ENCODE measurements at places on chromosomes 16 and 17.

DNA sequence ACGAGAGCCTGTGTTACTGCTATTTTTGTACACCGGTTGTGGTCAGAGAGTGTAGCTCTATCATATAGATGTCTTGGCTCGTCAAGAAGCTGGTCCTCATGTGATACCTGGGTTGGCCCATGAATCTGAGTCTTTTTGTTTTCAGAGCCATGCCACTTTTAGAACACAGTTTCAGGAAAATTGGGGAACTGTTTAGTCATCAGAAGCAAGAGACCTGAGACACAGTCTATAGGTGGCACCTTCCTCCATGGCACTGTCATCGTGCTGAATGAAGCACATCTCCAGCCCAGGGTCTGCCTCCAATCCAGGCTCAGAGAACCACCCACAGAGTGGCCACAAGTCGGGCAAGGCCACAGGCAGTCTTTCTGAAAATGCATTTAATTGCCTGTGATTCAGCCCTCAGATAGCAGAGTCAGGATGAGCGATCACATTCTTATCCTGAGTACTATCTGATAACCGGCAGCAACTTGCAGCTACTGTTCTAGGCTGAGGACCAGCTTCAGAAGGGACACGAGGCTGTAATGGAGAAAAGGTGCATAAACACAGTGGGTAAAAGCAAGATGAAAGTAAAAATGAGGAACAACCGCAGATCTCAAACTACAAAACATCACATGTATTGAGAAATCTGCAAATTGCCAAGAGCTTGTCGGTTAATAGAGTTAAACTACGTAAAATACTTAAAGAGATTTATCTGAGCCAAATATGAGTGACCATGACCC is 14.2 kb upstream of the HAPSTR1 start:
- no peak for DNase-seq

GRCh38 chr16:2056077-2056476 is 8.3 kb downstream of the TSC2 start:
- DNase-seq: no peak

GRCh38 chr17:56475116-56475515 is 118.4 kb upstream of the NOG start:
- no peak for DNase-seq

DNA sequence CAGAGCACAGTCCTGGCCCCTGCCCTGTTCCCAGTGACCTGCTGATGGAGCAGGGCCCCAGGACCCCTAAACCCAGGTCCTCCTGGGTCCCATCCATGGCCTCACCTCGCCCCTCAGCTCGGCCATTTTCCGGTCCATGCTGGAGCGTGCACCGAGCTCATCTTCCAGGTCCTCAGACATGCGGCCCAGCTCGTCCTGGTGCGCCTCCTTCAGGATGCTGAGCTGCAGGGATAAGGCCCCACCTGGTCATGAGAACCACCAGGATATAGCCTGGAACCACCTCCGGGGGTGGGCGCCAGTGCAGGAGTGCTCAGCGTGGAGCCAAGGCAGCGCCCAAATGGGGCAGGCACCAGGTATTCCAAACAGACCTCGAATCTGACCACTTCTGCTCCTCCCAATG is 17.9 kb downstream of the CCDC102A start:
- DNase-seq: no peak

DNA sequence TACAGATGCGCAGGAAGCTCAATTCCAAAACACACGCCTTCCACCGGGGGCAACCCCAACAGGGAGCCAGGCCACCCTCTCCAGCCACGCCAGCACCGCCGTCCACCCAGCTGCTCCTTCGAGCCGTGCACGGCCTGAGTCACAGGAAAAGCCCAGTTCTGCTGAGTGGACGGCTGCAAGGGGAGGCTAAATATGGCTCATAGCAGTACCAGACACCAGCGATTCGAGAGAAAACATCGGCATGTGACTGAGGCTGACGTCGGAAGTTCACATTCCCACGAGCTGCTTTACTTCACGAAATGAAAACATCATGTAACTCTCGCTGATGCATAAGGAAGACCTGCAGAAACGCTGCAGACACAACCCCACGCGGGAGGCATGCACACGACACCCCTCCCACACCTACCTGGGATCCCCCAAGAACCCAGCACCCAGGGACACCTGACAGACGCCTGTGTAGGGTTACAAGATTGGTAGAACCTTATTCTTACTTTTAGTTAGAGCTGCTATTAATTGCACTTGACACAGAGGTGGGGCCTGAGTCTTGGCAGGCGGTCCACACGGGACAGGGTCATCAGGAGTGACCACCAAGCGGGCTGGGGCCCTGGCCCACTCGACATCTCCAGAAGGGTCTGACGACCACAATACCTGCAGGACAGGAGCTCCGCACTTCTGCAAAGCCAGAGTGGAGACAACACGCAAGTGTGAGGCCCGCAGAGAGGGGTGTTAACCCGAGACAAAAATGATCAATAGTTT is 116.8 kb downstream of the ANKRD11 start:
- DNase-seq: no peak

GRCh38 chr17:33511670-33512069 is 218.6 kb upstream of the ASIC2 start:
- DNase-seq: no peak

DNA sequence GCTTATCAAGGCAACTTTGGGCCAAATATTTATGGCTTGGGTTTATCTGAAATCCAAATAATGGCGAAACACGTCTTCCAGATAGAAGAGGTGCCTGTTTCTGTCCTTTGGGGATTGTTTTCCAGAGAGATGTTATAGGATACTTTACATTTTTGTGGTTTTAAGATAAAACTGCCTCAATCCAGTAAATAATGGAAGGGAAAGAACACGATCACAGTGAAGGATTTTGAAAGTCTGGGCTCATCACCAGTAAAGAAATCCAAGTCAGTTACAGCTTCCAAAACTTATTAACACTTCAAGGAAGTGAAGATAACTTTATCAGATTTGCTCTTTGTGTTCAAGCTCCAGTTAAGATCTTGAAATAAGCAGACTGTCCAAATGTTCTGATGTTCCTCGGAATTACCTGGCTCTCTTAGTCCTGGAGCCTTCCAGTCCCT is 30.1 kb downstream of the DNAH2 start:
- DNase-seq: no peak

DNA sequence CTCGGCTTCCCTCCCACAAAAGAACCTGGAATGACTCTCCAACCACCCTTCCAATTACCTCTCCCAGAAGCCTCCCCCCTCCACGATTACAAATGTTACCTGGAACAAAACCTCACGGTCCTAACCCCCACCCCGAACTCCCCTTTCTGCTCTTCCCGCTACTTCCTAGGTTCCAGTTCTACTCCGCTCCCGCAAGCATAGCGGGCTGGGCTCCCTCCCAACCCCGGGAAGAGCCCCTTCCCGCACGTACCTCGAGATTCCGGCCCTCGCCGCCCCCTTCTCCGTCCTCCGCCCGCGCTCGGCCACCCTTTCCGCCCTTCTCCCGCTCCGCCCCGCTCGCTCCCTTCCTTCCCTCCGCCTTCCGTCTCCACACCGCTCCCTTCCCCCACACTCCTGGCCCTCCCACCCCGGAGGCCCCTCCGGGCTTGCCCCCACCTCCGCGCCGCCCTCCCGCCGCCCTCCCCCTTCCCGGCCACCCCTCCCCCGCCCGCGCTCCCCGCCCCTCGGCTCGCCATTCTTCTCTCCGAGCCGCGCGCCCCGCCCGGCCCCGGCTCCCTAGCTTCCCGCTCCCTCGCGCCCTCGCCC is 457 bp downstream of the CHTF8 start:
- peak; percentile 93 for DNase-seq

DNA sequence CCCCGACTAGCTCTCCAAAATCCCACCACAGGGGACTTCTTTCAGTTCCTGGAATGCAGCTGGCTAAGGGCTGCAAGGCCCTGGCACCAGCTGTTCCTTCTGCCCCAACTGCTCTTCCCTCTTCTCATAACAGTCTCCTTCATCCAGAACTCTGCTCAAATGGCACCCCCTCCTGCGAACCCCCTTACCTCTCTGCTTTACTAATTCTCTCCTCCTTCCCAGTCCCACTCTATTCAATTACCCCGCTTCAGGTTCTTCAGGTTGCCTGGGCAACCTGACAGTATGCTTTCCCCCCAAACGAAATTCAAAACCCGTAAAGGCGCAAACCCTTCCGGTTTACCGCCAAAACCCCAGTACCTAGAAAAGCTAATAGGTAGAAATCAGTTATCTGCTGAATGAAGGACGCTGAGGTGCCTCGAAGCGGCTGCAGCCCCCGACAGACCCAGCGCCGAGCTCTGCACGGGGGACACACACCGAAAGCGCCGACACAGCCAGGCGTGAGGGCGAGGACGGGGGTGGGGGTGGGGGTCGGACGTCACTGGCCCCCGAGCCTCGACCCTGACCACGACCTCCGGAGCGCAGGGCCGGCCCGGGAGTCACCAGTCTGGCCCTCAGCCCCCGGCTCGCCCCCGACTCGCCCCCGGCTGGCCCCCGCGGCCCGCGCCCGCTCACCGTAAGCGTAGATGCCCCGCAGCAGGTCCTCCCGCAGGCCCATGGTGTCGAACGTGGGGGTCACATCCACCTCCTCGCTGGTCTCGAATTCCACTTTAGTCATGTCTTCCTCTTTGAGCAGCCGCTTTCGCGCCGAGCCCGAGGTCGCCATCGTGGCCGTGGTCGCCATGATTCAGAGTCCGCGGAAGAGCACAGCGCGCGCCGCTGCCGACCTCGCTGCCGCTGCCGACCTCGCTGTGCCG is 550 bp downstream of the EIF4A3 start:
- peak; percentile 71 for DNase-seq

- DNase-seq: no peak
These were observed 204.8 kb downstream of the CDH8 start for GRCh38 chr16:61831351-61831917.

GRCh38 chr17:14197057-14197456 is 39.6 kb downstream of the CDRT15 start:
- no peak for DNase-seq

GRCh38 chr17:61457226-61457983 is 5.2 kb downstream of the TBX4 start:
- peak; percentile 50 for DNase-seq

DNA sequence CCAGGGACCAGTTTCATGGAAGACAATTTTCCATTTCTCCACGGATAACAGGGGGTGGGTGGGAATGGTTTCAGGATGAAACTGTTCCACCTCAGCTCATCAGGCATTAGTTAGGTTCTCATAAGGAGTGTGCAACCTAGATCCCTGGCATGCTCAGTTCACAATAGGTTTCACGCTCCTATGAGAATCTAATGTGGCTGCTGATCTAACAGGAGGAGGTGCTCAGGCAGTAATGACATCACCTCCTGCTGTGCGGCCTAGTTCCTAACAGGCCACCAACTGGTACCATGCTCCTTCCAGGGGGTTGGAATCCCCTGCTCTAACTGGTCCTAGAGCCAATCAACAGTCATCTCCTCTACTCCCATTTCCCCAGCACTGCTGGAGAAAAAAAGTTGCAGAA is 19.9 kb downstream of the TEX14 start:
- no peak for DNase-seq

Measured in D341Med (cell line).